GM23248 (cell line): ENCODE measurements at places on chromosomes 12 and 14. TPM values are rescaled to one million over a fixed set of nuclear protein-coding genes. Genes with fewer than 3 reads are reported as not detected.

DNA sequence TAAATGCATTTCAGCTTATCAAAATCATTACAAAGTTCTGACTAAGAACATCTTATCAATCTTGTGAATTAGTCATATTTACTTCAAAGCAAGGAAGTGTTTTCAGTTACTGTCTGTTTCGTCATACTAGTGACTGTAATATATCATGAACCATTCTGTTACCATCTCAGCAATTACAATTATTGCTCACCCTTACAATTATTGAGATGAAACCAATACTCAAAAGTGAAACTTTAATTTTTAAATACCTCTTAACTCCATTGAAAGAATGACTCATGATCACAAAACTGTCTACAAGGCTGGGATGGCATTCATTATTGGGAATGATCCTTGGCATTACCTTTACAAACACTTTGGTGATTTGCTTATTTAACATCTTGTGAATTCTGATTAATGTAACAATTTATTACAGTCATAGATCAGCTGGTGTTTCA lies 90.3 kb downstream of the RPS6KA5 start:
- DNase-seq: no peak

- DNase-seq: no peak
These were observed 339.0 kb downstream of the KCNH5 start for GRCh38 chr14:62706217-62706616.

ADGRD1 gene
- 7.9 and 8.2 TPM in 2 replicates for total RNA-seq

GRCh38 chr14:53640695-53641094 lies 315.9 kb downstream of the BMP4 start:
- no peak for DNase-seq

C12orf54 gene
- not detected in 2 replicates for total RNA-seq

DNA sequence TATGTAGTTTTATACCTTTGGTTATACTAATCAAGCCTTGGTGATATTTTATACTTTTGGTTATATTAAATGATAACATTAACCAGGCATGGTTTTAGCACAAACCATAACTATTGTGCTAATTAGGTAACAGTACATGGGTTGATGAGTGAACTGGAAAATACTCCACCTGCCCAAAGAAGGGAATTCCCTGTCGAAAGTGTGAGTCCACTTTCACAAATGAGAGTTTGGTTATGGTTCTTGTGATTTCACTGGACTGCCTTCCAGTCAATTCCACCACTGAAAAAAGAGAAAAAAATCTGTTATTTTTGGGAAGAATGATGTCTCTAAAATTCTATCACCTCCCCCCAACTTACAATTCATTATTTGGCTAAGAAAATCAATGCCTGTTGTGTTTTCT lies 9.7 kb downstream of the A2M start:
- no peak for DNase-seq
